ENCODE measurements at places on chromosomes 5 and 9.

DNA sequence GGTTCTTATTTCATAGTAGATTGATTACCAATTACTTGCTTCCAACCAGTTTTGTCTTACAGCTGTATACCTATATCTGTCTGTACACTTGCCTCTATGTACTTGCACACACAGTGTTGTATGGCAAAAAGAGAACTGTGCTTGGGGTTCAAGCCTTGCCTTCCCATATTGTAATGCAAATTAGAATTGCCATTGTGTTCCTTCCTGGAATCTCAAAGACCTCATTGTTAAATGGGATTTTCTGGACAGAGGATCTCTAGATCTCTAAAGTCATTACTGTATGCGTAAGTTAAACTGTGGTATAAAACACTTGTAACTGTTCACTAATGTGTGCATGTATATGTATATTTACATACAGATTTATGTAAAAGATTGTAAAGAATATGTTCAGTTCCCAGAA, 428.8 kb downstream of the CAAP1 start:
- DNase-seq = no peak

- no peak for DNase-seq
Observed at GRCh38 chr9:98342820-98343210, 87.4 kb upstream of the TBC1D2 start.

DNA sequence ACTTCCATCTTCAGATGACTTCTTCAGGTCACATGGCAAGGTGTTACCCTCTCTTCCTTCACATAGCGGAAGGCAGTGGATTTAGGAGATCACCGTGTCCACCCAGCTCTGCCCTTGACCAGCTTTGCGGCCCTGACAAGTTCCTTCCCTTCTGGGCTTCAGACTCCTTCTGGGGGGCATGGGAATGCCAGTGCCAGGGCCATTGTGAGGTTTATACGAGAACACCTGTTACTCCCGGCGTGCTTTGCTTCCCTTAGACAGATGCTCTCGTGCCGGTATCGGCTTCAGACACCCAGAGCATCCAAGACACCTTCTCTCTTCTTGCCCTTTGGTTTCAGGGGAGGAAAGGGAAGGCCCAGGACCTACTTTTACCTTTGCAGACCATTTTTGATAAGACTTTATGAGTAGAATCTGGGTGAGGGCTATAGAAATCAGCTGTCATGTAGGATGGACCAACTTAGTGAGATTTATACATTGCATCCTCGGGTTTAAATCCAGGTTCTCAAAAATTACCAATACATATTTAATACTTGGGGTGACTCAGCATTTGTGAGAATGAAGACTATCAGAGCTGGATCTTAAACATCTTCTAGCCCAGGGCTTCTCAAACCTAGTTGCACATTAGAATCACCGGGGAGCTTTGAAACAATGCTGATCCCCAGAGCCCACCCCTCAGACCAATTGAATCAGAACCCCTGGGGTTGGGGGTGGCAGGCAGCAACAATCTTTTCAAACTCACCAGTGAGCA, 138.2 kb downstream of the MVB12B start:
- DNase-seq = no peak

DNA sequence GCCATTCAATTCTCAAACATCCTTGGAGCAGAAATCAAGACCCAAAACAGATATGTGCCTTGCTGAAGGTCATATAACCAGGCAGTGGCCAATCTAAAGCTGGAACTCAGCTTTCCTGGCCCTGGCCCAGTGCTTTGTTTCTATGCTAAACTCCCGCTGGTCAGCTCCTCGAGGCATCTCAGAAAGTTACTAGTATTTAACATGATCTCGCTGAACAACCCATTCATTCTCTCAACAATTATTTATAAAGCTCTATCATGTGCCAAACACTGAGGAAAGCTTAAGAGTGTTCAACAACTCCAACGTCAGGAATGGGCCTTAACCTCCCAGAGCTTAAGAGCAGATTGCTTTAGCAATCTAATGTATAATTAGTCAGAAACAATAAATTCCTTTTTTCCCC, 54.0 kb downstream of the FOXD1 start:
- DNase-seq = no peak

- DNase-seq = no peak
Observed at GRCh38 chr9:98146101-98146991, 27.3 kb upstream of the TRIM14 start.

Measured in neural crest cell (in vitro differentiated cells).